Vein endothelial cell (primary cell): ENCODE measurements at places on chromosomes 13 and 19. TPM values are rescaled to one million over a fixed set of nuclear protein-coding genes. Genes with fewer than 3 reads are reported as not detected.

The MUC16 gene
- total RNA-seq: not detected in 2 replicates

The ZNF677 gene
- 20.6 and 30.4 TPM in 2 replicates for total RNA-seq

The TCF3 gene
- 161 and 194 TPM in 2 replicates for total RNA-seq

The IL12RB1 gene
- 0.10 TPM in 1 of 2 replicates, not detected in the other for total RNA-seq

The C19orf67 gene
- total RNA-seq: not detected in 2 replicates

The ZNF226 gene
- 10.8 and 15.0 TPM in 2 replicates for total RNA-seq

The C13orf42 gene
- not detected in 2 replicates for total RNA-seq

The ANKLE1 gene
- 0.96 and 1.3 TPM in 2 replicates for total RNA-seq

The ZNF560 gene
- under 0.01 and 0.19 TPM in 2 replicates for total RNA-seq

The MYH14 gene
- total RNA-seq: not detected in 2 replicates

The MYO16 gene
- under 0.01 TPM in 1 of 2 replicates, not detected in the other for total RNA-seq

The CCNE1 gene
- total RNA-seq: 4.9 and 6.2 TPM in 2 replicates

The TEX30 gene
- 18.8 and 19.3 TPM in 2 replicates for total RNA-seq

The ZNF709 gene
- 2.3 and 3.6 TPM in 2 replicates for total RNA-seq

The ADM5 gene
- total RNA-seq: 0.98 and 1.9 TPM in 2 replicates

The LGALS14 gene
- not detected in 2 replicates for total RNA-seq

The SCGB2B2 gene
- 0.29 TPM in 1 of 2 replicates, not detected in the other for total RNA-seq

The CHST8 gene
- 0.29 TPM in 1 of 2 replicates, not detected in the other for total RNA-seq

The DZIP1 gene
- 5.2 and 19.1 TPM in 2 replicates for total RNA-seq

The CEACAM16 gene
- total RNA-seq: under 0.01 TPM in 1 of 2 replicates, not detected in the other

The ZNF43 gene
- total RNA-seq: 14.7 and 16.8 TPM in 2 replicates

The RGL3 gene
- total RNA-seq: 0.86 and 3.9 TPM in 2 replicates

The TMEM238 gene
- total RNA-seq: 0.33 TPM in 1 of 2 replicates, not detected in the other

The TSSK6 gene
- 1.1 and 1.3 TPM in 2 replicates for total RNA-seq

The KIR2DL4 gene
- not detected in 2 replicates for total RNA-seq

The ATP1A3 gene
- under 0.01 TPM in 1 of 2 replicates, not detected in the other for total RNA-seq

The AP1M1 gene
- total RNA-seq: 79.8 and 84.6 TPM in 2 replicates

The TEKTIP1 gene
- total RNA-seq: not detected in 2 replicates

The SYCN gene
- not detected in 2 replicates for total RNA-seq

The SMAD9 gene
- 9.5 and 11.8 TPM in 2 replicates for total RNA-seq

The CEACAM21 gene
- 4.9 and 12.2 TPM in 2 replicates for total RNA-seq

The C1QTNF9B gene
- not detected in 2 replicates for total RNA-seq

The NLRP9 gene
- total RNA-seq: not detected in 2 replicates

The MCF2L gene
- total RNA-seq: under 0.01 and 0.98 TPM in 2 replicates

The PROZ gene
- total RNA-seq: not detected in 2 replicates

The FGF21 gene
- not detected in 2 replicates for total RNA-seq

The WDR62 gene
- 5.2 and 6.5 TPM in 2 replicates for total RNA-seq

The ZBTB32 gene
- total RNA-seq: not detected in 2 replicates

The BAX gene
- 78.0 and 157 TPM in 2 replicates for total RNA-seq

The ELAVL3 gene
- under 0.01 TPM in 1 of 2 replicates, not detected in the other for total RNA-seq

The LGI4 gene
- 0.10 TPM in 1 of 2 replicates, not detected in the other for total RNA-seq

The LGALS7B gene
- not detected in 2 replicates for total RNA-seq

The LPAR6 gene
- 28.9 and 29.7 TPM in 2 replicates for total RNA-seq

The ZNF440 gene
- 8.2 and 9.7 TPM in 2 replicates for total RNA-seq

The MAP4K1 gene
- 0.19 and 0.33 TPM in 2 replicates for total RNA-seq

The ALG11 gene
- total RNA-seq: 17.6 and 22.2 TPM in 2 replicates
